ENCODE measurements at places on chromosomes 13 and 19.

DNA sequence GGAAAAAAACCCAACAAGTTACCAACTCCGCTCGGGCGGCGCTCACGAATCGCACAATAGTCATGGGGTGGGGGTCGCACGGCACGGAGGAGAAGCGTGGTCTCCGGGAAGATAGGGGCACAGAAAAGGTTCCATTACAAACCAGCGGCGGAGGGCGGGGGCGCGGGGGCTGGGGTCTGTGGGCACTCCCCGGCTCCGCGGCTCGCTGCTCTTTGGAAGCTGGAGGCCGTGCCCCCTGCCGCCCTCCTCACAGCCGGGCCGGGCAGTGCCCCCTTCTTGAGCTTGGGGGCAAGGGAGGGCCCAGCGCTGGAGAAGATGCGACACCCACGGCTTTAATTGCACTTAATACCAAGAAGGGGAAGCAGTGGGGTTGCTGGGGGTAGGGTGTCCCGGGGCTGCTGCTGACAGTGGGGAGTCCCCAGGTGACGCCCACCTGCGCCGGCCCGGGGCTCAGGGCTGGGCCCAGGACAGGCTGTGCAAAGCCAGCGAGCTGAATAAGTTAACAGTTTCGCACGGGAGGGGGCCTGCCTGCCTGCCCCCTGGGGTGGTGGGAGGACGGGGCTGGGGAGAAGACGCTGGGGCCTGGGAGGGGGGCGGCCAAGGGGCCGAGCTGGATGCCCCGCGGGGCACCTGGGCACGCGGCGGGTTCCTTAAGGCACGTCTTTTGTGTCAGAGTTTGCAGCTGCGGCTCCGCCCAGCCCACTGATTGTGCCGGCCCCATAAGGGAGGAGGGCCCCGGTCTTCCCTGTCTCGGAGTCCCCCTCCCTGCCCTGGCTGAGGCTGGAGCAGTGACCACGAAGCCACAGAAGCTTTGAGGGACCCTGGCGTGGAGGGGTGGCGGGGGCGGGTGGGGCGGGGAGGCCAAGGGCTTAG is 9.8 kb downstream of the DCAF15 start:
- DNase-seq = no peak

DNA sequence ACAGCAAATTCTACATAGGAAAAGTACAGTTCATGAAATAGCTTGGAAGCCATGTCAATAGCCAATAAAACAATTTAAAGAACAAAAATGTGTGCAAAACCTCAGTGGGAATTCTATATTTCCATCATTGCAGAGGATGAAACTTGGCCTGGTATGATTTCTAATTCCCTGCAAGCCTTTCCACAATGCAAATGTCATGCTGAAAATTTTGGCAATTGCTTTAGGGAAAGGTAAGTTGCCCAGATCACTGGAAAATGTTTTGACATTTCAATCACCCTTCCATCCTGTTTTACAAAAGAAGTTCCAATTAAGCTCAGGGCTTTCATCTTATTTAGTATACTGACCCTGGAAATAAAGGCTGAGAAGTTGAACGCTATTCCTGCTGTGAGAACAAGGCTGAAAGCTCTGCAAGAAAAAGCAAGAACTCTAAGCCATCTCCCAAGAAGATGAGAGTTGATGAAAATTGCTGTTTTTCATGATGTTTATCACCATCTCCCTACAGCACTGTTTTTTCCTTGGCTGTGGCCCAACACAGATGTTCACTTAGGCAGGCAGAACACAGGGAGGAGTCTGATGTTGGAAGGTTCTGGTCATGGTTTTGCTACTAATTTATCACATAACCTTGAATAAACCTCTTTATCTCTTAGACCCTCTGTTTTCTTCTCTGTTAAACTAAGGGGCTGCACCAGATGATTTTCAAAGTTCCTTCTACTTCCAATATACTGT is 263.7 kb downstream of the KCTD12 start:
- DNase-seq = no peak

- DNase-seq = no peak
These were observed 249.2 kb downstream of the DIAPH3 start for GRCh38 chr13:59914556-59914955.

DNA sequence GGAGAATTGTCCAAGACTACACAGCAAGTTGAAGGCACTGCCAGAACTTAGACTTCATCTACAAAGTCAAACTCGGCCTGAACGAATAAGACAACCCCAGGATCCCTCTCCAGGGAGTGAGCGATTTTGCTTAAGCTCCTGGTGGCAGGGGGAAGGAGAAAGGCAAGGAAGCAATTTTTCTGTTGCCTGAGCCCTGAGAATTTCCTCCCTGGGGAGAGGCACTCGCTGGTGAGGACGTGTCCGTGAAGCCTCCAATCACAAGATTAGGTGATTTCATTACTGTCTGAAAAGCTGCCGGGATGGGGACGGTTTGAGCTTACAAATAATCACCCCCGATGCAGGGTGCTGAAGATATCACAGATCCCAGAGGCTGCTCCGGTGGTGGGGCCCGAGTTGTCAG is 45.6 kb downstream of the TINCR start:
- DNase-seq = no peak

DNA sequence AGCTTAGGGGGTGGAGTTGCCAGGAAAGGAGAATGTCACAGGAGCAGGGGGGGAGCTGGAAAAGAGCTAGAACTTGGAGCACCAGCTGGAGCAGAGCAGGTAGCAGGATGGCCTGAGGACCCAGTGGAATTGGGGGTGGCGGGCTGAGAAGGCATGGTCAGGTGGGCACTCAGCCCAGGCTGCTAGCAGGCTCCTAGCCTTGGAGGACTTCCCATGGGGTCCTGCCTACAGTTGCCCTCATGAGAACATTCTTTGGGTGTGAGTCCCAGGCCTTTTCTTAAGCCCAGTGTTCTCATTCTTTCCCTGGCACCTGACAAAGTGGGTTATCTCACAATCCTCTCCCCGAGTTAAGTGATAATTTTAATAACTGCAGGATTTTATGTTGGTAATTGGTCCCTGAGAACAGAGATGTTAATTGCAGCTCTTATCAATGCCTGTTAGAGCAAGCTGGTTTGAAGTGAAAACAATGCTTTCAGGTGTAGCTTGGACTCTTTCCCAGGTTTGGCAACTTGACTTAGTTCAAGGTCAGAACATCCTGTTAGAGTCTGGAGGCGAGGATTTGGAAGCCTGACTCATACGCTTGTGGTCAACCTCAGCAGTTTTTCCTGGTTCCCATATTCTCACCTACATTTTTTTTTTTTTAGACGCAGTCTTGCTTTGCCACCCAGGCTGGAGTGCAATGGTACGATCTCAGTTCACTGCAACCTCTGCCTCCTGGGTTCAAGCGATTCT is 18.1 kb upstream of the OLFM4 start:
- no peak for DNase-seq

DNA sequence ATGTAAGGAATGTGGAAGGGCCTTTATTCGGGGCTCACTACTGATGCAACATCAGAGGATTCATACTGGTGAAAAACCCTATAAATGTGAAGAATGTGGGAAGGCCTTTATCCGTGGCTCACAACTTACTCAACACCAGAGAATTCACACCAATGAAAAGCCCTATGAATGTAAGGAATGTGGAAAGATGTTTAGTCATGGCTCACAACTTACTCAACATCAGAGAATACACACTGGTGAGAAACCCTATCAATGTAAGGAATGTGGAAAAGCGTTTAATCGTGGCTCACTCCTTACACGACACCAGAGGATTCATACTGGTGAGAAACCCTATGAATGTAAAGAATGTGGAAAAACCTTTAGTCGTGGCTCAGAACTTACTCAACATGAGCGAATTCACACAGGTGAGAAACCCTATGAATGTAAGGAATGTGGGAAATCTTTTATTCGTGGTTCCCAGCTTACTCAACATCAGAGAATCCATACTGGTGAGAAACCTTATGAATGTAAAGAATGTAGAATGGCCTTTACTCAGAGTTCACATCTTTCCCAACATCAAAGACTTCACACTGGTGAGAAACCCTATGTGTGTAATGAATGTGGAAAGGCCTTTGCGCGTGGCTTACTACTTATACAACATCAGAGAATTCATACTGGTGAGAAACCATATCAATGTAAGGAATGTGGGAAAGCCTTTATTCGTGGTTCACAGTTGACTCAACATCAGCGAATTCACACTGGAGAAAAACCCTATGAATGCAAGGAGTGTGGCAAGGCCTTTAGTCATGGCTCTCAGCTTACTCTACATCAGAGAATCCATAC is 44.3 kb downstream of the ZNF585A start:
- no peak for DNase-seq

DNA sequence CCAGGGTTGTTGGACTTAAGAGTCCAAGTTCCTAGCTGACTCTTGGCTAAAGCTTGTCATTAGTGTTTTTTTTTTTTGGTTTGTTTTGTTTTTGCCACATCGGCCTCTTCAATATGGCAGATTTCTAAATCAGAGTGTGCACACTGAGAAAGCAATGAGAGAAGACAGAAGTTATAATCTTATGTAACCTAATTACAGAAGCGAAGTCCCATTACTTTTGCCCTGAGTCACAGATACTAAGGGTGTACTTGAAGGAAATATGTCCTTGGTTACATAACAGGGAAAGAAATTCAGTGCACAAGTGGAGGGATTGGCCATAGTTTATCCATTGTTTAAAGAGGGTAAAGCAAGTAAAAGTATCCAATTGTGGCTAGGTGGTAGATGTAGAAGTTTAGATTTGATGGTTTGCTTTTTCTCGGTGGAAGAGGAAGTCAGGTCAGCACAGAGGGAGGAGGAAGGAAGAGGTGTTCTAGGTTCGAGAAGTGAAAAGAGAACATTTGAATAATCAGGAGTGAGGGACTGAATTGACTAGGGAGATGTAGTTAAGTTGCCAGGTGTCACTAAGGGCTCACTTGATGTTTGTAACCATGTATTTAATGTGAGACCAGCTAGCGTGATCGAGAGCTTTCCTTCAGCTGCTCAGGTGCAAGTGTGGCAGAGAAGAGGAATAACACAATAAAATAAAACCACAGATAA is 12.2 kb downstream of the GTF2F2 start:
- DNase-seq = no peak

Measured in HTR-8/SVneo (cell line).